ENCODE measurements at places on chromosomes 1 and 21. TPM values are rescaled to one million over a fixed set of nuclear protein-coding genes. Genes with fewer than 3 reads are reported as not detected.

- DNase-seq = no peak
- peaks cover 47% of the 10 kb centered on the region for H3K4me1 ChIP-seq
- H3K4me3 ChIP-seq = peak overlapping the region; percentile 97
- H3K36me3 ChIP-seq = peaks cover 44% of the 10 kb centered on the region
These were observed 2.8 kb downstream of the DDOST start for GRCh38 chr1:20658166-20658915.

GRCh38 chr1:30525631-30525970 is 197.8 kb downstream of the MATN1 start:
- no peaks in the 10 kb centered on the region for H3K4me1 ChIP-seq
- no peak for DNase-seq
- H3K4me3 ChIP-seq = no peak overlapping the region

GRCh38 chr1:169586067-169586394 is 250 bp downstream of the F5 start:
- peaks cover 13% of the 10 kb centered on the region for H3K36me3 ChIP-seq
- H3K27ac ChIP-seq = peak overlapping the region; percentile 91
- peaks cover 76% of the 10 kb centered on the region for H3K4me1 ChIP-seq
- no peak for DNase-seq

GRCh38 chr21:20997311-20997635 is 936 bp upstream of the NCAM2 start:
- DNase-seq = no peak
- no peaks in the 10 kb centered on the region for H3K36me3 ChIP-seq
- no peak overlapping the region for H3K27ac ChIP-seq
- peaks cover 6% of the 10 kb centered on the region for H3K4me1 ChIP-seq

DNA sequence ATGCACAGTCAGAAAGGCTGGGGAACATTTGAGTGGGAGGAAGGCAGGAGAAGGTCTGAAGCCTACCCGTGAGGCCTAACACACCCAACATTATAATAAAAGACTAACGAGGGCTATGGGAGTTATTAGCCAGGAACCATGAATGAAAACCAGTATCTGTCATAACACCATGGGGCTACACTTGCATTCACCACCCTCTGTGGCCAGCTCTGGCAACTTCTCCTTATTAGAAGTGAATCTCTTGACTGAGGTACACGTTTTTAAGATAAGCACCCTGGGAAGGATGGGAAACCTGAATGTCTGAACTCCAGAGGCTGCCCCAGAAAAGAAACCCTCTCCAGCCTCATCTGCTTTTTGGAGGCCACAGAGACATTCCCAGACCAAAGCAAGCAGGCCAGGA is 204.3 kb upstream of the RAB4A start:
- no peak for DNase-seq
- H3K27ac ChIP-seq = no peak overlapping the region
- H3K27me3 ChIP-seq = no peaks in the 10 kb centered on the region
- H3K36me3 ChIP-seq = no peaks in the 10 kb centered on the region
- peaks cover 16% of the 10 kb centered on the region for H3K4me1 ChIP-seq

DNA sequence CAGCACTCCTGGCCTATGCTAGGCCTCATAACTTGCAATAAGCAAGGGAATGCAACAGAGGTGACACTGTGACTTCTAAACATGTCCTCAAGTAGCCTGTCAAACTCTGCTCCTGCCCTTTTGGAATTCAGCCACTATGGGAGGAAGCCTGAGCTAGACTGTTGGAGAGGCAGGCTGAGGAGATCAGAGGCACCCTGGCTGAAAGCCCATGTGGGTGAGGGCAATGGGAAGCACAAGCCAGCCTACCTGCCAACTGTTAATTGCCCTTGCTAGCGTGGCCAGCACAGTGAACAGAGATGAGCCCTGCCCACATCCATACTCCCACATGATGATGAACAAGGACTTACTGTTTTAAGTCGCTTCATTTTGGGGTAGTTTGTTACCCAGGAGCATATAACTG is 17.7 kb downstream of the GNB1 start:
- no peak overlapping the region for H3K27ac ChIP-seq
- no peak overlapping the region for H3K4me3 ChIP-seq
- peaks cover 40% of the 10 kb centered on the region for H3K36me3 ChIP-seq
- DNase-seq = no peak

- no peak for DNase-seq
- H3K4me3 ChIP-seq = no peak overlapping the region
- no peaks in the 10 kb centered on the region for H3K4me1 ChIP-seq
These were observed 4.8 kb upstream of the KCNJ6 start for GRCh38 chr21:37921091-37921490.

- H3K27ac ChIP-seq = no peak overlapping the region
- no peak overlapping the region for H3K4me3 ChIP-seq
These were observed 340.2 kb downstream of the PTPRU start for GRCh38 chr1:29576510-29576909.

GRCh38 chr1:2145946-2146835 is 48.4 kb downstream of the FAAP20 start:
- H3K4me1 ChIP-seq = no peaks in the 10 kb centered on the region
- no peak for DNase-seq
- H3K36me3 ChIP-seq = no peaks in the 10 kb centered on the region

- H3K36me3 ChIP-seq = no peaks in the 10 kb centered on the region
- DNase-seq = no peak
- no peak overlapping the region for H3K27ac ChIP-seq
- peaks cover 12% of the 10 kb centered on the region for H3K4me1 ChIP-seq
These were observed 22.1 kb upstream of the DISP1 start for GRCh38 chr1:222792744-222793143.

RIIAD1 gene
- total RNA-seq = not detected

MYOC gene
- total RNA-seq = not detected

POU2F1 gene
- 20.2 TPM for total RNA-seq

HTR6 gene
- not detected for total RNA-seq

NUCKS1 gene
- total RNA-seq = 146 TPM

FMO1 gene
- not detected for total RNA-seq

Measured in activated T-helper 1 cell treated with anti-CD3 and anti-CD28 coated beads, Interleukin-12 subunit alpha, Interleukin-12 subunit beta, Interleukin-2, Interleukin-4 antibody, amounts not matched to agents 30 ng/mL and 10 ng/mL and 1 ng/mL, durations not matched to agents 14 hours and 24 hours and 36 hours (primary cell).